ENCODE measurements at places on chromosomes 5 and 9.

DNA sequence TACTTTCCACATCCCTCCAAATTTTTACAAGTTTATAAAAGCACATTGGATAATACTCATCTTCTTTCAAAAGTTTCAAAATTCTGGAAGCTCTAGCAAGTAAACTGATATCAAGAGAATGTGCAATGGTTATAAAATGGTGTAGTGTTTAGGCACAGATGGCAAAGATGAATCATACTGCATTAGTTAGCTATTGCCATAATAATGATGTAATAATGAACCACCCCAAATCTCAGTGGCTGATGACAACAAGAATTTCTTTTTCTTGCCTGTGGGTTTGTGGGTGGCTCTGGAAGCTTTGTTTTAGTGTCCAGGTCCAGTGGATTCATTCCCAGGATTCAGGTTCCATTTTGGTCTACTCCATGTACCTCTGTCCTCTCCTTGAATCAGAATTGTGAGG is 319.0 kb downstream of the BRINP1 start:
- H3K27ac ChIP-seq: no peak overlapping the region
- no peak overlapping the region for H3K4me3 ChIP-seq
- no peaks in the 10 kb centered on the region for H3K36me3 ChIP-seq
- no peaks in the 10 kb centered on the region for H3K4me1 ChIP-seq
- DNase-seq: no peak

DNA sequence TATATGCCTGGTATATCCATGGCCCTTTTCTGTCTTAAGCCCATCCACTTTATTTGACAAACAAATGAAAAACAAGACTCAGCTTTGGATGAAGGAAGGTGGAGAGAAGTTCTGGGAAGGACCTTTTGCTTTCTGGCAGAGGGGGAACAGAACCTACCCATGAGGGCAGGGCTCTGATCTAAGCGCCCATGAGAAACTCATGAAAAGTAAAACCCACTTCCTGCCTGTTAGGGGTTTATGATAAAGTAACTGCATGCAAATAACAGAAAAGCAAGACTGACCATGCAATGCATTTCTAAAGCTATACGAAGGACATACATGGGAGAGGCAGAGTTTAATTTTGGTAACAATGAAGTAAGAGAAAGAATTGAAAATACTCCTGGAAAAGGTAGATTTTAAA is 181.9 kb upstream of the ADRA1B start:
- H3K4me3 ChIP-seq: no peak overlapping the region
- H3K27me3 ChIP-seq: no peaks in the 10 kb centered on the region
- no peaks in the 10 kb centered on the region for H3K36me3 ChIP-seq
- no peaks in the 10 kb centered on the region for H3K4me1 ChIP-seq

GRCh38 chr9:126111556-126111955 is 215.1 kb upstream of the MVB12B start:
- no peak overlapping the region for H3K27ac ChIP-seq
- DNase-seq: peak; percentile 4
- no peaks in the 10 kb centered on the region for H3K4me1 ChIP-seq
- no peaks in the 10 kb centered on the region for H3K27me3 ChIP-seq

- no peak overlapping the region for H3K4me3 ChIP-seq
- no peaks in the 10 kb centered on the region for H3K36me3 ChIP-seq
- H3K27ac ChIP-seq: no peak overlapping the region
- H3K4me1 ChIP-seq: peaks cover 7% of the 10 kb centered on the region
- no peaks in the 10 kb centered on the region for H3K27me3 ChIP-seq
- peak; percentile 22 for DNase-seq
Observed at GRCh38 chr9:93613791-93614190, 37.4 kb downstream of the PHF2 start.

DNA sequence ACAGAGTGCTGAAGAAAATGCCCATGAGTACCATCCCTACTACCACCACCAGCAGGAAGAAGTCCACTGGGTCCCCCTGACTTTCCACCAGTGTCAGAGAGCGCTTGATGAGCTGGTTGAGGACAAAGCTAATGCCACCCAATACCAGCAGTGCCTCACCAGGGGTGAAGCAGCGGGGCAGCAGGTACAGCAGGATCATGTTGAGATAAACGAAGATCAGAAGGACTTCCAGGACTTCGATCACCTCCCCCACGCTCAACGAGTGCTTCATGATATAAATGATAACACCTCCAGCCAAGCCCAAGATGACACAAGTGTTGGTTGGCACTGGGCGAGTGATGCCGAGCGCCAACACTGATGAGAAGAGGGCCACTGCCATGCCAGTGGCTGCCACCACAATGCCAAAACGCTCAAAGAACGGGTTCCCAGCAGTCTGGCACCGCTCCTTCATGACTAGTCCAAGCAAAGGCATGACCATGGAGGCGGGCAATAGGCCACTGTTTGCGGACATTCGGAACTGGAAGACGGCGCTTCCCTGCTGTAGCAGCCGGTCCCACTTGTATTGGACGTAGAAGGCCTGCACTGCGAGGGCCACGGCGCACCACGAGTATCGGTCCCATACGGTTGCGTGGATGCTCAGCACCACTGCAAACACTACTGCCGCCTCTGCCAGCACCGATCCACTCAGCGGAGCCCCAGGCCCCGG is 679 bp downstream of the DOLK start:
- peak overlapping the region; percentile 92 for H3K27ac ChIP-seq
- H3K27me3 ChIP-seq: no peaks in the 10 kb centered on the region
- peak overlapping the region; percentile 73 for H3K4me3 ChIP-seq
- no peak for DNase-seq

DNA sequence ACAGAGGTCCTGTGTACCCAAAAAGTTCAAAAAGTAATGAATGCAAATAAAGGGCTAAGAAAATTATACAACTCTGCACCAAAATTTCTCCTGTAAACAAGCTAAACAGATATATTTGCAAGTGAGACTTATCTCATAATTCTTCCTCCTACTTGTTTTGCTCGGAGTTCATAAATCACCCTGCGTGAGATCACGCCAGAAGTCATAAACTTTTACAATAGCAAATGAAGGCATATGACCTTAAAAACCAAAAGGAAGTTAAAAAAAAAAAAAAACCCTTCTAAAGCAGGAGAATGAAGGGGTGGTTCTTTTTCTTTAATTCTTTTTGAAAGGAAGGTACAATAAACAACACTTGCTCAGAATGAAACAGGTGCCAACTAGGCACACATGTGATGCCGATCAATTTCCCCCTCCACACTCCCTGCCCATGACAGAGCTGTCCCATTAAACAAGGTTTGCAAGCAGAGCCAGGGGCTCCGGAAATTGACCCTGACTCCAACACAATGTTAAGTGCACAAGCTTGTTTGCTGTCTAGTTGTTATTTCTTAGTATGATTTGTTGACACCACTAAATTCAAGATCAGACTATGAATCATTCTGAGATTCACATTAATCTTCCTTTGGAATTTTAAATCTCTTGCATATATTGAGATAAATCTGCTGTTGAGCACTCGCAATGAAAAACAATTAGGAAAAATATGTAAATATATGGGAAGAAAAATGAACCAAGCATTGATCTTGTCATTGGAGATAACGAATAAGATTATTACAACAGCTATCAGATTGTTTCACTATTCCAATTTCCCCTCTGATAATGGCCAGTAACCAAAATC is 46.3 kb downstream of the DROSHA start:
- no peak for DNase-seq
- no peaks in the 10 kb centered on the region for H3K27me3 ChIP-seq
- peaks cover 11% of the 10 kb centered on the region for H3K36me3 ChIP-seq

DNA sequence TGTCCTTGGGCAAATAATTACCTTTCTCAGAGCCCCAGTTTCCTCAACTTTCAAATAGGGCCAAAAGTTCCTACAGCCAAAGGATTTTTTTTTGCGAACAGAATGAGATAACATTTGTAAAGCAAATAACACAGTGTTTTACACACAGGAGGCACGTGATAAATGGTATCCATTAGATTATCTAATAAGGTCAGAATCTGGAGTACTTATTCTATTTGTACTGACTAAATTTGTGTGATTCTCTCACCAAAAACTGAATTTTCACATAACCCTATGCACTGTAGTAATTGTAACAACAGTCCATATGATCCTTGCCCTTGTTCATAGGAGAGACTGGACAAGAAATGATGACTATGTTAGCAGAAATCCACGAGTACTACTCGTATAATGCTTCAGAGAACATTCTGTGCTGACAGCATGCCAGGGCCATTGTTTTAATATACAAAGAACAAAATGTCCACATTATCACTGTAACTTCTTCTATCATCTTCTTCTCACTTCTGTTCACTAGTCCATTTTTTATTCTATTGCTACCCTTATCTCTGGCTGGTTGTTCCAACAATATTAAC is 13.9 kb upstream of the FEM1C start:
- H3K4me3 ChIP-seq: no peak overlapping the region
- no peaks in the 10 kb centered on the region for H3K36me3 ChIP-seq
- H3K4me1 ChIP-seq: no peaks in the 10 kb centered on the region

GRCh38 chr9:19484699-19485098 is 75.9 kb downstream of the ACER2 start:
- H3K4me1 ChIP-seq: no peaks in the 10 kb centered on the region
- no peaks in the 10 kb centered on the region for H3K36me3 ChIP-seq
- H3K27me3 ChIP-seq: no peaks in the 10 kb centered on the region
- no peak for DNase-seq
- H3K27ac ChIP-seq: no peak overlapping the region
- H3K4me3 ChIP-seq: no peak overlapping the region

DNA sequence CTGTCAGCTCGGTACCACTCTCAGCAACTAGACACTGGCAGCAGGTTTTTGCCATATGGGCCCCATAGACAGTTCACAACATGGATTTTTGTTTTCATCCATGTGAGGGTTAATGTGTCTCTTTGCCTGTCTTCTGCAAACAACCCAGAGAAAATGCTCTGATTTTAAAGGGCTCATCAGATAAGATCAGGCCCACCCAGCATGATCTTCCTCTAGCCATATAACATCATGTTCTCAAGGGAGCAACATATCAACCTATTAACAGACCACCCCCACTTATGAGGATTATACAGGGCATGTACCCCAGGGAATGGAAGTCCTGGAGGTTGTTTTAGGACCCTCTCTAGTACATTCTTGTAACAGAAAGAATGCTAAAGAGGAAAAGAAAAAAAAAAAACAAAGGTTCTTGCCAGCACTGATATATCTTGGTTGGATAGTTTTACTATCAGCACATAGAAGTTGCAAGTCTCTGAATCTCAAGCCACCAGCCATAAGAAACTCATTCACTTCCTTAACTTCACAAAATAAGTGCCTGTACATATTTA is 1015.1 kb downstream of the TLE4 start:
- H3K27me3 ChIP-seq: no peaks in the 10 kb centered on the region
- no peak overlapping the region for H3K27ac ChIP-seq

GRCh38 chr9:133505186-133505830 is 19.5 kb downstream of the MYMK start:
- no peak for DNase-seq
- peaks cover 17% of the 10 kb centered on the region for H3K4me1 ChIP-seq
- H3K27me3 ChIP-seq: no peaks in the 10 kb centered on the region
- no peak overlapping the region for H3K4me3 ChIP-seq
